ENCODE measurements at places on chromosomes 2 and 18. TPM values are rescaled to one million over a fixed set of nuclear protein-coding genes. Genes with fewer than 3 reads are reported as not detected.

CAPN10 gene
- 43.4 TPM for total RNA-seq

MTCL1 gene
- total RNA-seq = 8.9 TPM

UGT1A6 gene
- not detected for total RNA-seq

FAM228A gene
- total RNA-seq = not detected

PLGLB2 gene
- total RNA-seq = 1.2 TPM

UGT1A1 gene
- total RNA-seq = not detected

TLX2 gene
- total RNA-seq = not detected

All from A673 (cell line).